ENCODE measurements at places on chromosomes 12 and 14.

GRCh38 chr12:52860102-52860823 is 11.5 kb upstream of the KRT78 start:
- DNase-seq: no peak

- DNase-seq: no peak
Measured at GRCh38 chr12:1288333-1288732, 297.3 kb downstream of the ERC1 start.

- DNase-seq: no peak
Measured at GRCh38 chr12:2097617-2098016, 44.8 kb downstream of the CACNA1C start.

DNA sequence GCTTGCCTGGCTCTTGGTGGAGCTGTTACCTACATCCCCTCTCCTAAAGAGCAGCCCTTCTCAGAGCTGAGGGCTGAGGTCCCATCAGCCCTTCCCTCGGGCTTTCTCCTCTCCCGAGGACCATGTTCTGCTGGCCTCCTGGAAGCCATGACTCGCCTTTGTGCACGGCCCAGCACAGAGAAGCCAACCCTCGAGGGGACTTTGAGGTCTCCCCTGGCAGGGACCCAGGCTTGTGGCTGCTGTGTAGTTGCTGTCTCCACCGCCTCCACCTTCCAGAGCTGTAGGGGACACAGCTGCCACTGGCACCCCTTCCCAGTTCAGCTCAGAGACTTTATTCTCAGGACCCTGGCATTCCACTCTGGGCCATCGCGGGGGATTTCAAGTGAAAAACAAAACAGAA is 22.9 kb upstream of the CCND2 start:
- DNase-seq: no peak

GRCh38 chr12:45883187-45883586 is 107.2 kb downstream of the SCAF11 start:
- DNase-seq: no peak

GRCh38 chr14:88452231-88452630 is 66.8 kb downstream of the SPATA7 start:
- DNase-seq: no peak

Data from right forelimb (tissue), 1 donor.